Spinal cord (tissue), 10 donors: ENCODE measurements at places on chromosomes 11 and 22. TPM values are rescaled to one million over a fixed set of nuclear protein-coding genes. Genes with fewer than 3 reads are reported as not detected.

DNA sequence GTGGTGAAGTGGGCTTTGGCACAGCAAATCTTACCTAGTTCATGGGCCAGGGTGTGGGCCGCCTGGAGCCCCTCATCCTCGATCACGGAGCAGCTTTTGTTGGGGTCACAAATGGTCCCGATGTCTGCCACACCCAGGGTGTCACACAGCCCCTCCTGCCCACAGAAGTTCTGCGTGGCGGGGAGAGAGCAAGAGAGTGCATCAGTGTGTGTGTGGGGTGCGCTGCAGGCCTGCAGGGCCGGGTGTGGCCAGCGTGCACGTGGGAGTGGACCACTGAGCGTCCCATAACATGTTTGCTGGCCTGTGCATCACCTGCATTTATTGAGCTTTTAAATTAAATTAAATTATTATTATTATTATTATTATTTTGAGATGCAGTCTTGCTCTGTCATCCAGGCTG, 11.5 kb downstream of the ADAMTS8 start:
- no peaks in the 10 kb centered on the region for H3K27me3 ChIP-seq
- H3K27ac ChIP-seq = no peak overlapping the region
- peaks cover 20% of the 10 kb centered on the region for H3K4me1 ChIP-seq
- DNase-seq = no peak

GRCh38 chr11:12834166-12834565, 159.9 kb downstream of the TEAD1 start:
- H3K4me1 ChIP-seq = peaks cover 9% of the 10 kb centered on the region
- DNase-seq = no peak

GRCh38 chr11:40130427-40130826, 1329.0 kb downstream of the LRRC4C start:
- no peak overlapping the region for H3K27ac ChIP-seq
- no peaks in the 10 kb centered on the region for H3K4me1 ChIP-seq
- DNase-seq = no peak
- no peaks in the 10 kb centered on the region for H3K36me3 ChIP-seq

GRCh38 chr11:123006860-123007542, 25.4 kb upstream of the BSX start:
- no peaks in the 10 kb centered on the region for H3K36me3 ChIP-seq
- no peak for DNase-seq
- H3K4me3 ChIP-seq = no peak overlapping the region
- H3K27ac ChIP-seq = no peak overlapping the region
- no peaks in the 10 kb centered on the region for H3K4me1 ChIP-seq
- no peaks in the 10 kb centered on the region for H3K27me3 ChIP-seq

The CTSW gene
- 0.96 TPM for polyA plus RNA-seq
